ENCODE measurements at places on chromosomes 16 and 17. TPM values are rescaled to one million over a fixed set of nuclear protein-coding genes. Genes with fewer than 3 reads are reported as not detected.

TMEM235 gene
- total RNA-seq: not detected

DNA sequence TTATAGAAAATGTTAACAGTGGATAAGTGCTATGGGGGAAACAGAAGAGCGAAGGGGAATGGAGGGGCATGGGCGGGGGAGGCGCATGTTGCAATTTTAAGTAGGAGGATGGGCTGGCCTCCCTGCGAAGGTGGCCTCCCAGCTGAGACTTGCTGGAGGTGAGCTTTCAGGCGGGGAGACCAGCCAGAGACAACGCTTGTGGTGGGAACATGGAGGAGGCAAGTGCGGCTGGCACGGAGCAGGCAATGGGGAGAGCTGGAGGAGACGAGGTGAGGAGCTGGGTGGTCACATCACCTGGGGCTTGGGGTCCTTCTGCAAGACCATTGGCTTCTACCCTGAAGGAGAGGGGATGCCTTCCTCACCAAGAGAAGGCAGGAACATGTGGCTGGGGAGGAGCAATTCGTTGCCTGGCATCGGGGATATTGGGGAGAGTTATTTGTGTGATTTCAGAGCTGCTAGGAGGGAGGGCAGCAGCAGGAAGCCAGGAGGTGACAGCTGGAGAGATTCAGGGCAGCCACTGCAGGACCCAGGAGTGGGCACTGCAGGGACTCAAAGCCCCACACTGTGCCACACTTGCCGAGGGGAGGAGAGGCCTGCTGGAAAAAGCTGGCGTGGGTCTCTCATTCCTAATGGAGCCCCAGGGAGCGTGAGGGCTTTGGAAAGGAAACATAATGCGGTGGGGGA is 34.4 kb downstream of the PMFBP1 start:
- no peak for DNase-seq

- peak; percentile 91 for DNase-seq
Measured at GRCh38 chr17:39404542-39405378, 3.3 kb upstream of the FBXL20 start.

SYNGR3 gene
- 2.5 TPM for total RNA-seq

- DNase-seq: no peak
Measured at GRCh38 chr17:80963812-80964543, 27.7 kb upstream of the CHMP6 start.

GRCh38 chr17:77628035-77628434 is 330.5 kb upstream of the TNRC6C start:
- no peak for DNase-seq

GRCh38 chr17:1915889-1916288 is 86.1 kb downstream of the RPA1 start:
- no peak for DNase-seq

DNA sequence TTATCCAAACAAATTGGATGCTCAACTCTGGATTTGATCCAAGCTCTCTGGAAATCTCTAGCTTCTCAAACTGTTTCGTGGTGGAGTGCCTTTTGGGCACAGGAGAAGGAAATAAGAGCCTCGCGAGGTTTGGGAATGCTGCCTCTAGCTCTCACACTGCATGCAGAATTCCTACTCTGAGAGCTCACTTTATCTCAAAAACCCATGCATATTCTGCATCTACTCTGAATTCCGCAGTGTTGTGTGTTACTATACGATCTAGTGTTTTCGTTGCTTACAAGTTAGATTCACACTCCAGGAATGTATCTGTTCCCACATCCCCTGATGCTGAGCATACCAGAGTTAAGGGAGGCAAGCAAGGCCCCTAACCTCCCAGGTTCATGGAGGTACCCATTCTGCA is 462.7 kb downstream of the WWOX start:
- DNase-seq: no peak

MEIOC gene
- total RNA-seq: 0.02 TPM

DNA sequence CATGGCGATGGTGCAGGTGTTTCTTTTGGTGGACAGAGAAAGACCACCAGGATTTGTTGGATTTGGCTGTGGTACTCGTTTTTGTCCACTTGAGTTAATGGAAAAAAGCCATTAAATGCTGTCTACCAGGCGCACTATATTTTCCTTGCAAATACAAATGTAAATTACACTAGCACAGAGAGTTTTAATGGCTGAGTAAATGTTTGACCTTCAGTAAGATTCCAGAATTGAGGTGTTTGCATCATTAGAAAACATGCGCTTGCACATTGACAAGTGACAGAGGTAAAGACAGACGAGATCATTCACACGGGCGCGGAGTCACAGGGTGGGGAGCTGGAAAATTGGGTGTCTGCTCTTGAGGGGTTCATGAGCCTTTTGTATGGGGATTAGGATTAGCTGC is 53.5 kb upstream of the AKTIP start:
- no peak for DNase-seq

DNA sequence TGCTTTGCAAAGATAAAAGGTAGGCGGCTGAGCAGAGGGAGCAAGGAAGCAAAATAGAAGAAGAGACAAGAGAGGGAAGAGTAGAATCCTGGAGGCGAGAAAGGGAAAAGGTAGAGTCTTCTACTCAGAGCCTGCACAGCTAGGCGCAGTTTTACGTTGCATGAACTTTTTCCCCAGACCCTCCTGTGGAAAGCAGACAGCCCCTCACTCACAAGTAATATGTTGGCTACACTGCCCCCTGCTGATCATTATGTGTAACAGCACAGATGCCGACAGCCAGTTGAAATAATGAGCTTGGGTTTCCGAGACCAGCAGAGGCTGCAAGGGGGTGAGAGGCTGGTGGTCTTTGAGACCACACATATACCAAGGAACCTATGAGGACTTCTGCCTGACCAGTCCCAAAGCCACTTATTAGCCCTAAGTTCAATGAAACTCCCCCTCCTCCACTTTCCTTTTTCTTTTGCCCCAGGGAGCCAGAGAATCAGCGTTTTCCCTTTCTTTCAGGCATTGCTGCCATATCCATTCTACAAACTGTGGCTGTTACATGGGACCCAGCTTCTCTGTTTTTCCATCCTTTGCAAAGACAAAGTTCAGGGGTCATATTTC is 22.5 kb upstream of the CMTR2 start:
- no peak for DNase-seq

- DNase-seq: no peak
Measured at GRCh38 chr16:77790912-77791311, 2.5 kb downstream of the VAT1L start.

- no peak for DNase-seq
Measured at GRCh38 chr16:6059671-6060070, 962.1 kb upstream of the EEF2KMT start.

DNA sequence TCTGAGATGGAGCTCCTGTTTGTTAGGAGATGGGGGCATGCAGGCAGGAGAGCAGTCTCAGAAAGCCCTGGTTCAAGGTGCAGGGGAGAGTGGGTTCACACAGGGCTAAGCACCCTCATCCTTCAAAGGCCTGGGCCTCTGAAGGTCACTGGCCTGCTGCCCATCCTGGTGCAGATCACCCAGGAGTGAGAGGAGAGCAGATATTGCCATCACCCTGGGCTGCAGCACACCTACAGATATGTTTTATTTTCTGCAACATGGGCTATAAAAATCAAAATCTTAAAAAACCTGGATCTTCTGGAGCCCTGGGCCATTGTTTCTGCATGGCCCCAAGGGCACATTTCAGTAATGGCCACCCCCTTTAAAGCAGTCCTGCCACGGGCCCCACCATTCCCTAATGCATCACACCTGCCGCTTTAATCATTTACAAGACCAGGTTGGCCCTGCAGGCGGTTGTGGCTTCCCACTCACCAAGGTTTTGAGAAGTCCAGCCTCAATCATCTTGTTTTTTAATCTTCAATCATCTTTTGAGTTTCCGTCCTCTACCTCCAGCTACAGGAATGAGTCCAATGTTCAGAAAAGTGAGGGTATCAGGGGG is 20.4 kb upstream of the NUP93 start:
- DNase-seq: no peak

GRCh38 chr16:90018652-90019542 is at the start of gene DBNDD1:
Gene DBNDD1 (minus strand): TSS chr16:90019456. CDS start chr16:90019341, 115 bp downstream.
- no peak for DNase-seq

- peak; percentile 18 for DNase-seq
Measured at GRCh38 chr16:55559233-55559632, 7.3 kb upstream of the CAPNS2 start.

OR4D1 gene
- not detected for total RNA-seq

DNA sequence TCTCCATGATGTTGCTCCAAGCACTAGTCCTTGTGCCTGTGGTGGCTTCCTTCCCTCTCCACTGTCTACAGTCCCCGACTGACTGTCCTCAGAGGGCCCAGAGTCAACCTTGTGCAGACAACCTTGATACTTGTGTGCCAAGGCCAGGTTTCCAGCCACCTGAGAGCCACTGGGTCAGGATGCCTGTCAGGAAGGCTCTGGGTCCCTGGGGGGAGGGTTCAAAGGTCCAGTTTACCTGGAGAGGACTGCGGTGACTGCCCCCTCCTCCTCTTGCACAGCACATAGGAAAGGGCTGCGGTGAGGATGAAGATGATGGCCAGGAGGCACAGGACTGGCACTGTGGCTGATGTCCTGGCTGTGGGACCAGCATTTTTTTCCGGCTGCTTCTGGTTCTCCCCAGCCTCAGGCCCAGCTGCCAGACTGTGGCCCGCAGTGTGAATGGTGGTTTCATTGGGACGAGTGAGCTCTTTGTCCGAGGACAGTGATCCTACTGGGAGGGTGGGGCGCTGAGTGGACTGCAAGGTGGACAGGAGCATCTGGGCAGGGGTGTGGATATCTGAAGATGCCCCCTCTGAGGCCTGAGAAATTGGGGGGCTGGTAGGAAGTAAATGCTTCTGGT is 3.7 kb downstream of the MED11 start:
- no peak for DNase-seq

- no peak for DNase-seq
Measured at GRCh38 chr17:27322026-27322425, 28.1 kb downstream of the WSB1 start.

- no peak for DNase-seq
Measured at GRCh38 chr16:20175358-20175757, 101.7 kb upstream of the GPR139 start.

GRCh38 chr17:42016411-42016831 is 818 bp downstream of the DNAJC7 start:
- DNase-seq: no peak
